Vein endothelial cell (primary cell): ENCODE measurements at places on chromosomes 6 and 20. TPM values are rescaled to one million over a fixed set of nuclear protein-coding genes. Genes with fewer than 3 reads are reported as not detected.

FHL5 gene
- total RNA-seq = not detected in 2 replicates

SLC52A3 gene
- total RNA-seq = under 0.01 and 0.10 TPM in 2 replicates

POPDC3 gene
- 1.3 and 3.0 TPM in 2 replicates for total RNA-seq

FAM162B gene
- 0.33 TPM in 1 of 2 replicates, not detected in the other for total RNA-seq

TUBB2B gene
- 2.0 and 5.6 TPM in 2 replicates for total RNA-seq

OOEP gene
- not detected in 2 replicates for total RNA-seq

SNPH gene
- total RNA-seq = 5.3 and 6.2 TPM in 2 replicates

CCN6 gene
- total RNA-seq = not detected in 2 replicates

TSPO2 gene
- not detected in 2 replicates for total RNA-seq

CTSZ gene
- 192 and 224 TPM in 2 replicates for total RNA-seq

RCAN2 gene
- 0.33 and 1.5 TPM in 2 replicates for total RNA-seq
